ENCODE measurements at places on chromosomes 5 and 9.
A peak's percentile ranks its signal among the peaks of the same experiment; 100 is the strongest.

DNA sequence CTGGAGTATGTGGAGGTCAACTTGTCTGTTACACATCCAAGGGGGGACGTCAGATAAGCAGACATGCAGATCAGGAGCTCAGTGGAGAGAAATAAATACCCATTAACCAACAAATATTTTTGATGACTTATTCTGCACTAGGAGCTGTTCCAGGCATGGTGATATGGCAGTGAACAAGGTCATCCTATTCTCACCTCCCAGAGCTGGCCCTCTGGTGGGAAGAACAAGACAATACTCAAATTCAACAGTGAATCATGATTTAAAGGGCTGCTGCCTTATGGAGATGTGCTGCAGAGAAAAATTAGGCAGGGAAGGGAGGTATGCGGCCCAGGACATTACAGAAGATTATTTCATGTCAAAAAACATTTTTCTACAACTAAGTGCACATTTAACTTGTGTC, 36.5 kb downstream of the SYK start:
- DNase-seq = no peak

DNA sequence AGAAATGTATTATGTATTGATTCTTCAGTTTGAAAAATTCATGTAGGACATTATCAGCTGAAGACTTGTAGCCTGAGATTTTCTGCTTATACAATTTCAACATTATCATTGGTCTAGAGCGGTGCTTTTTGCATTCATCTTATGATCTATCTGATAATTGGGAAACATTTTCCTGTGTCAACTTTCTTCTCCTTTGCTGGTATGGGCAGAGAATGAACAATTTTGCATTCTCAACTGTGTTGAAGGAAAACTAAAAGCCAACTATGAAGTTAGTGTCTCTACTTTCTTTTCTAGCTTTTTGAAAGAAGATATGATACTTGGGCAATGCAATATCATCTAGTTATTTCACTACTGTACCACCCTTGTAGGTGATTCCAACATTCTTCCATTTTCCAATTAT, 10.3 kb downstream of the ZFR start:
- DNase-seq = no peak

DNA sequence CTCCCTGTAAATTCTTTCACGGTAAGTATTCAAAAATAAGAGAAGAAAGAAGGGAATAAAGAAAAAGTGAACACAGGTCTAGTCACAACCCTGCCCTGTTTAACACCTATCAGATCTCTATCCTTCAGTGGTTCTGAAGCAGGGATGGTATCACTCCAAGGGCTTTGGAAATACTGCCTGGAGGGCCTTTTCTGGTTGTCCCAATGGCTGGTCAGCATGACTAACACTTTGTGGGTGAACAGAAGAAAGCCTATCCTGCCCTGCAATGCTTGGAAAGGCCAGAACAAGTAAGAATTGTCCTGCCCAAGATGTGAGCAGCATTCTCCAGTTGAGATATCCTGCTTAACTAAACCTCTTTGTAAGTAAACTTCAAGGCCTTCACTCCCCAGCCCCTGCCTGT, 124.9 kb downstream of the TMEM167A start:
- no peak for DNase-seq

- DNase-seq = no peak
These were observed 380.3 kb downstream of the GADD45G start for GRCh38 chr9:89985068-89985467.

GRCh38 chr9:105141146-105141975, 103.1 kb upstream of the SLC44A1 start:
- DNase-seq = no peak

DNA sequence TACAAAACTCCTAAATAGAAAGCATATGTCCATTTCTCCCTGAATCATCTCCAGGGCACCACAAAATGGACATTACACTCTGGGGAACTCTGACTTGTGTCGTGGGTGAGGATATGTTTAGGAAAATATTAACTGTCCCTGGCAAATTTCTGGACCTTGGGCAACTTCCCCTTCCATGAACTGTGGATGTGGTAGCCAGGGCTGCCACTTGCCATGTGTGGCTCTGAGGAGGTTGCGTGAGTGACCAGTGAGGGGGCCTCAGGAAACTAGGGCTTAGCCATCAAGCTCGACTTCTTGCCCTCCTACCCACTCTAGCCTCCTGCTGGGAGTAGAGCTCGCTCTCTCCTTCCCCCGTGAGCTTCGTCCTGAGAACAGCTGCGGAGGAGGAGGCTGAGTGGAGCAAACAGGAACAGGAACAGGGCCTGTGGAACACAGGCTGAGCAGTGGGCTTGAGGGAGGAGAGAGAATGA, 13.8 kb upstream of the STC2 start:
- no peak for DNase-seq

GRCh38 chr5:79258801-79259200, 22.9 kb downstream of the JMY start:
- DNase-seq = no peak

DNA sequence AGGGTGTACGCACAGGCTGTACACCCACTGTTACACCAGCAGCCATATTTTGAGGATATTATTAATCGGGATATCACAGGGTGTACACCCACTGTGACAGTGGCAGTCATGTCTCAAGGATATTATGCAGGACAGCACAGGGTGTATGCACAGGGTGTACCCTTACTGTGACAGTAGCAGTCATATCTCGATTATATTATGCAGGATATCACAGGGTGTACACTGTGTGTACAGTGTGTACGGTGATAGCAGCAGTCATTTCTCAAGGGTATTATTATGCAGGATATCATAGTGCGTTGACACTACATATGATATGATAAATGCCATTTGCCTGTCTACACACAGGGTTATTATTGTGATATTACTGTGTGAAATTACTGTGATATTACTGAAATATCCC, 80.5 kb upstream of the SLC25A48 start:
- no peak for DNase-seq

GRCh38 chr9:95494022-95494415, 22.8 kb downstream of the PTCH1 start:
- no peak for DNase-seq

DNA sequence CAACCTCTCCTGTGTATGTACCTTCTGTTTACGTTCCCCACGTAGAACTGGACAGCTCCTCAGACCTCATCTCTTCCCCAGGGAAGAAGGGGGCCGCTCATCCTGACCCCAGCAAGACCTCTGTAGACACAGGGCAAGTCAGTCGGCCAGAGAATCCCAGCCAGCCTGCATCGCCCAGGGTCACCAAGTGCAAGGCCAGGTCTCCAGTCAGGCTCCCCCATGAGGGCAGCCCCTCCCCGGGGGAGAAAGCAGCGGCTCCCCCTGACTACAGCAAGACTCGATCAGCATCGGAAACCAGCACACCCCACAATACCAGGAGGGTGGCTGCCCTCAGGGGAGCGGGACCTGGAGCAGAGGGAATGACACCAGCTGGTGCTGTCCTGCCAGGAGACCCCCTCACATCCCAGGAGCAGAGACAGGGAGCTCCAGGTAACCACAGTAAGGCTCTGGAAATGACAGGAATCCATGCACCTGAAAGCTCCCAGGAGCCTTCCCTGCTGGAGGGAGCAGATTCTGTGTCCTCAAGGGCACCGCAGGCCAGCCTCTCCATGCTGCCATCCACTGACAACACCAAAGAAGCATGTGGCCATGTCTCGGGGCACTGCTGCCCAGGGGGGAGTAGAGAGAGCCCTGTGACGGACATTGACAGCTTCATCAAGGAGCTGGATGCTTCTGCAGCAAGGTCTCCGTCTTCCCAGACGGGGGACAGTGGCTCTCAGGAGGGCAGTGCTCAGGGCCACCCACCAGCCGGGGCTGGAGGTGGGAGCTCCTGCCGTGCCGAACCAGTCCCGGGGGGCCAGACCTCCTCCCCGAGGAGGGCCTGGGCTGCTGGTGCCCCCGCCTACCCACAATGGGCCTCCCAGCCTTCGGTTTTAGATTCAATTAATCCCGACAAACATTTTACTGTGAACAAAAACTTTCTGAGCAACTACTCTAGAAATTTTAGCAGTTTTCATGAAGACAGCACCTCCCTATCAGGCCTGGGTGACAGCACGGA, 86.7 kb downstream of the GOLPH3 start:
- no peak for DNase-seq

GRCh38 chr9:13588151-13589033, 308.9 kb upstream of the MPDZ start:
- DNase-seq = no peak

- DNase-seq = peak; percentile 18
These were observed 33.8 kb downstream of the MFAP3 start for GRCh38 chr5:154072414-154073171.

DNA sequence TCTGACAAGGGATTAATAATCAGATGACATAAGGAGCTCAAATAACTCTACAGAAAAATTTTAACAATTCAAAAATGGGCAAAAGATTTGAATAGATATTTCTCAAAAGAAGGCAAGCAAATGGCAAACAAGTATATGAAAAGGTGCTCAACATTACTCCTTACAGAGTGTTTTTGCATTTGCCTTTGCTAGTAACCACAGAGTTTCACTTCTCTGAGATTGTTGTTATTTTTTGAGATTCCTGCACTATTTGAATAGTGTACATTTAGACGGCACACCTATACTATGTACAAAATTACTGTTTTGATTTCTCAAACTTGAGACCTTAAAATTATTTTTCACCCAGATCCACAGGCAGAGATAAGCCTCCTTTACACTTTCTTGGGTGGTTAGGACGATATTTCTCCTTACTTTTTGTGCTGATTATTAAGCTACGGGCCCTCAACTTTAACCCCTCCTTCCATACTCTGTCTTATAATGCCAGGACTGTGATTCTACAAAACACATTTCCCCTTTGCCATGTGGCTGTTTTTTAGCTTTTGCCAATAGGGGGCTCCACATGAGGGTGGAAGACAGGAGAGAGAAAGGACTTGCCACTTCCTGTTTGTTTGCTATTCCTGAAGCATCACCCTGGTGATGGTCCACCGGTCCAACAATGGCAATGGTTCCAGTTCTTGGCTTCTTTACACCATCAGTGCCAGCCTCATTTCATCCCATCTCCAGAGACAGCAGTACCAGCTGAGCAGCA, 65.0 kb upstream of the DAP start:
- no peak for DNase-seq

DNA sequence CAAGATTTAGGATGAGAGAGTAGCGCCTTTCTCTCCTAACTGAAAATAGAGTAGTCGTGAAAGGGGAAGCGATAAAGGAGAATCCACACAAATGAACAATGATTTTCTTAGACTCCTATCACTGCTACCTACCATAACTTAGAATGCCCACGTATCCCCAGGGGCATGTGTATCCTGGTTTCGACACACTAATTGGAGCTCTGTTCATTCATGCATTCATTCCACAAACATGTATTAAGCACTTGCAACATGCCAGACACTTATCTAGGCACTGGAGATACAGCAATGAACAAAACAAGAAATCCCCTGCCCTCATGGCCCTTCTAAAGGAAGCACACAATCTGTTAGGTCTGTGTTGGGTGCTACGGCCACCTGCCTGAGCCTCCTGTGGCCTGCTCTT, 40.0 kb downstream of the ARL15 start:
- DNase-seq = no peak

GRCh38 chr5:117454716-117455212, 880.1 kb upstream of the SEMA6A start:
- DNase-seq = no peak

DNA sequence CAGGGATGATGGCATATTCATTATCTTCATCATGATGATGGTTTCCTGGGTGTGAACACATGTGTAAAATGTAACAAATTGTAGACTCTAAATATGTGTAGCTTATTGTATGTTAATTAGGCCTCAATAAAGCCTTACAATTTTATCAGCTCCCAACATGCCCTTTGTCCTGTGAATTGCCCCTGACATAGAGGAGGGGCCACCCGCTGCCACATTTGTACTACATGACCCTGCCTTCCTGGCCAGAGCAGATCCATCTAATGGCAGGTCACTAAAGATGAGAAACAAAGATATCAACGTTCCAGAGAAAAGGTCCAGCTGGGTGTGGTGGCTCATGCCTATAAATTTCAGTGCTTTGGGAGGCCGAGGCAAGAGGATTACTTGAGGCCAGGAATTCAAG, 117.2 kb downstream of the CAAP1 start:
- no peak for DNase-seq

GRCh38 chr9:104094534-104095015, 466 bp downstream of the SMC2 start:
- DNase-seq = no peak

DNA sequence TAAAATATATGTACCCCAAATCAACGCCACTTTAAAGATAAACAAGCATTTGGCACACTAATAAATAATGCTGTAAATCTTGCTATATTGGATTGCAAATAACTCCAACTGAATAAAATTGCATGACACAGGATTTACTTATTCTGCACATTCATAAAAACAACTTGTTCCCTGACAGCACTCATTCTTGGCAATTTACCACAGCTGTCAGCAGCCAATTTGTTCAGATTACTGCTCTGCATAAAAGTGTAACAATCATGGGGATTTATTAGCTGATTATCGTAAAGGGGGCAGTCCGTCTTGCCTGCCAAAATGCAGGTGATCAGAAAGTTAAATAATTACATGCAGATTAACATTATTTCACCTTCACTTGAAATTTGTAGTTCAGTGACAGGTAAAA, 285.3 kb downstream of the SLF1 start:
- DNase-seq = no peak

GRCh38 chr5:131163276-131164119, 1.6 kb downstream of the HINT1 start:
- DNase-seq = no peak

GRCh38 chr5:90301248-90301647, 108.3 kb downstream of the CETN3 start:
- DNase-seq = no peak

GRCh38 chr5:14440223-14440581, 141.4 kb upstream of the OTULINL start:
- no peak for DNase-seq

DNA sequence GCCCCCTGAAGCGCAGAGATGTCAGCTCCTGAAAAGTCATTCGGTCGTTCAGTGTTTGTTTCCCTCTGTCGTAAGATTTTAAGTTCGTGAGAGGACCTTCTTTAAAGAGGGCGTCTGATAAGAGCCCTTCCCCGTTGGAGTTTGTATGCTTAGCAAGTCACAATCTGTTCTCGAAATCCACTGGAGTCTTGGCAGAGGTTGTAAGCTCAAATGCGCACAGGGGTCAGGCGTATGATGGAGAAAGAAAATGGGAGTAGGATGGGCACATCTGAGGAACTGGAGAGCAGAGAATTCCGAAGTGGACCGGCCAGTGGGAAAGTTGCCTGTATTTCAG, 710 bp downstream of the HSD17B4 start:
- DNase-seq = peak; percentile 11

Measured in GM04503 (cell line).